Activated CD4-positive, CD25-positive, alpha-beta regulatory T cell treated with anti-CD3 and anti-CD28 coated beads, Interleukin-2, amount 50 U/mL, for 24 hours (primary cell): ENCODE measurements at places on chromosomes 12 and 14.

DNA sequence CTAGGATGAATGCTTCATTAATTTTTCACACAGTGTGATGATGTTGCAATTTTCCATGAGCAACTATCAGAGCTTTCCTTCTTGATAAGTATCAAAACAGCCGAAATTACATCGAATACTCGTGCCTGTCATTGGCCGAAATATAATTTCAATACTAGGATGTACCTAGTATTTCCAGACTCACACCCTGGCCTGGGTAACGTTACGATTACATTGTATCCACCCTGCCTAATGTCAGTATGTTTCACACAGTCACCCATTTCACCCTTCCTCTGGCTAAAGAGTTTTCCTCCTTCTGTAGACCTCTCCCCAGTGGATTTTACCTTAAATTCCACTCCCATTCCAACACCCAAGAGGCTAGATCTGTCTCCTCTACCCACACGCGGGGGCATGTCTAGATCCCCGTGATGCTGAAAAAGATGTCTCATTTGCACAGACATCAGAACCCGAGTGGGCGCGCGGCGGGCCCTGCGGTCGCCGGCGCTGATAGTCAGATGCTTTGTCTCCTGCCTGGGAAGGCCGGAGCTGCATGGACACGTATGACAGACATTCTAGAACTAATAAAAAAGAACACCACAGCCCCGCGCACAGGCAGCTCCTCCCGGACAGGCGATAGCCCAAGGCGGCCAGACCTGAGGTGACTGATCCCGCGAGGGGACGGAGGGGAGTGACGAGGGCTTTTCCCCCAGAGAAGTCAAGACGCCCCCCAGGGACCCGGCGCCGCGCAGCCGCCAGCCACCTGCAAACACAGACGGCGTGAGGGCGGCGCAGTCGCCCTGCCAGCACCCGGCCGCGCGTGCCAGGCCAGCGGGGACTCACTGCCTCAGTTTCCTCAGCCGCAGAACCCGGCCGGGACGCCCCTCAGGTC is 723 bp downstream of the KIF21A start:
- ATAC-seq, result peak; percentile 1

- no peak for ATAC-seq
These were observed 25.7 kb upstream of the CKAP4 start for GRCh38 chr12:106273491-106273890.

DNA sequence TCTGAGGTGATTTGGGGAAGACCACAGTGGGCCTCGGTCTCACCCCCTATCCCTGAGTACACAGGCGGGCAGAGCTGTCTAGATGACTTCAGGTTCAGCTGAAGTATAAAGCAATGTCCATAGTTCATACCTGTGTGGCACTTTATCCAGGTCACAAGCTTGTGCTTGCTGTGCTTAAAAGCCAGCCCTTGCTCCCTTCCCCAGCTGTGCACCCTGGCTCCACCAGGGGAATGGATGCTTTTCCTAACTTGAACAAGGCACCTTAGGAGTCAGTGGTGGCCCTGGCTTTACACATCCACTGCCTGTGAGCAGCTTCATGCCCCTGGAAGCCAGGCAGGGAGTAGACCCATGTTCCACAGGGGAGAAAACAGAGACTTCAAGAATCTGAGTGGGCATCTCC is 5.5 kb downstream of the CARMIL3 start:
- ATAC-seq, result no peak

- ATAC-seq, result no peak
These were observed 266.3 kb upstream of the DIO2 start for GRCh38 chr14:80477388-80478160.

DNA sequence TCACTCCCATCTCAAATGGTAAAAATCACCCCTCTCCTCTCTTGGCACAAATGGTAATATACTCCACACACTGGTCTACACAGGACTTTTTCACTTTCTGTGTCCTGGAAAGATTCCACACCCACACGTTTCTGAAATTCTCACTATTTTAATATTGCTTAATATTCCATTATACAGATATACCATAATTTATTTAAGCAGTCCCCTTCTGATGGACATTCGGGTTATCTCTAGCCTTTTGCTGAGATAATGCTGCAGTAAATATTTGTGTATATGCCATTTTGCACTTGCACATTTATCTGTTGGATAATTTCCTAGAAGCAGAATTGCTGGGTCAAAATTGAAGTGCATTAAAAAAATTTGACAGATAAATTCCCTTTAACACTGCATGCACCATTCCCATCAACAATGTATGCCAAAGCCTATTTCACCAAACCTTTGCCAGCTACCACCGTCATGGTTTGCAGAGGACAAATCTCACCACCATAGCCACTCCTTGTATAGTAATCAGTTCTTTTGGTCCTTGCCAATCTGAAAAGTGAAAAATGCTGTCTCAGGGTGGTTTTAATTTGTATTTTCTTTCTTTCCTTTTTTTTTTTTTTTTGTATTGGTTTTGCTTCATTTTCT is 15.5 kb upstream of the COL2A1 start:
- no peak for ATAC-seq

DNA sequence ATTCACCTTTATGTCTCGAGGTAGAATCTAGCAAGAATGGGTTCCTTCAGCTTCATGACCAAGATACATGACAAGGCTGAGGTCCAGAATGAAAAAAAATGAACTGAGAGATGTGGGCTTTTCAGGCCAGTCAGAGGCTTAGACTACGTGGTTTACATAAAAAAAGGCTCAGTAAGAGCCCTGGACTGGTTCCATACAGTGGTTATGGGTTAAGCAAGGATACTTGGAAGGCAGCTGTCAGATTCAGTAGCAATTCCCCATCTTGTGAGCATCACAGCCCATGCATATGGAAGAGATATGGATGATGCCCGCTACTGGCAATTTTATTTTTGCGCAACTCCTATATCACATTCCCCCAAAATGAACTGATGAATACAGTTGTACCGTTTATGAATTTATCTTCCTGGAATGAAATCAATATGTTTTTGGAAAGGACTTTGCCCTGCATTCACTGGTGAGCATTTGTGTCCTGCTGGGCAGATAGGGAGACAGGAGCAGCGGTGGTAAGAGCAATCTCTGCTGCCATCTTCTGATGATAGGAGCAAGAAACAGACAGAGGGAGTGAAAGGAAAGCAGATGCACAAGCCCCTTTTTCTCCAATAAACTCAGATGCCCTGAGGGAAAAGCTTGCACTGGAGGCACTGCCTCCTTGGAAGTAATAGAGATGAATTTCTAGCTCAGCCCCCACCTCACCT is 280.4 kb downstream of the GALC start:
- no peak for ATAC-seq

DNA sequence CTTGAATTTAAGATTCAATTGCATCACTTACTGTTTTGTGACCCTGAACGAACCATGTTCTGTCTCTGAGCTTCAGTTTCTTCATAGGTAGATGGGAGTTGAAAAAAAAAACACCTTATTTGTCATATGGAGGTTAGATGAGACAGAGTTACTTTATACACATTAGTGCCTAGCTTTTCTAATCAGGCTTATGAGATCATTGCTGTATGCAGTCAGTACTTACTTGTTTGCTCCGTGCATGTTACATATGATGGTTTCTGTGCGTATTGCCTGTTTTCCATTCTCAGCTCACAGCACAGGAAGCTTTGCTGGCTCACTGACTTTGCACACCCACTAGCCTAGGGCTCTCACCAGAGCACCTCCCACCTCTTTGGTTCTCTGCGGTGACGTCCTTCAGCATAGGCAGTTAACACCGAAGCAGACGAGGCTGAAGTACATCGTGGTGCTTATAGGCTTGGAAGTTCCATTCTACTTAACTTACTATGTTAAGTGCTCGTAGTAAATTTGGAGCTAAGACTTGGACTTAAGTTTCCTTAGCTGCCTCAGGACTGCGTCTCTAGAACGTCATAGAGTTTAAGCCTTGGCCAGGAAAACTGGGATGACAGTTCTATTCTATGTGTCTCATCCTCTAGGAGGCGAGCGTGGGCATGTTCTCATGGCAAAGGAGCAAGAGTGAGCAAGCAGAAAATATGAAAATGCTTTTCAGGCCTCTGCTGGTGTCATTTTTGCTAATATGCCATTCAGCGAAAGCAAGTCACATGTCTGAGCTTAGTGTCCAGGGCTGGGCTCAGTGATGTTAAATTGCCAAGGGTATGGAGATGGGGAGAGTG is 57.3 kb downstream of the NRXN3 start:
- ATAC-seq, result no peak

DNA sequence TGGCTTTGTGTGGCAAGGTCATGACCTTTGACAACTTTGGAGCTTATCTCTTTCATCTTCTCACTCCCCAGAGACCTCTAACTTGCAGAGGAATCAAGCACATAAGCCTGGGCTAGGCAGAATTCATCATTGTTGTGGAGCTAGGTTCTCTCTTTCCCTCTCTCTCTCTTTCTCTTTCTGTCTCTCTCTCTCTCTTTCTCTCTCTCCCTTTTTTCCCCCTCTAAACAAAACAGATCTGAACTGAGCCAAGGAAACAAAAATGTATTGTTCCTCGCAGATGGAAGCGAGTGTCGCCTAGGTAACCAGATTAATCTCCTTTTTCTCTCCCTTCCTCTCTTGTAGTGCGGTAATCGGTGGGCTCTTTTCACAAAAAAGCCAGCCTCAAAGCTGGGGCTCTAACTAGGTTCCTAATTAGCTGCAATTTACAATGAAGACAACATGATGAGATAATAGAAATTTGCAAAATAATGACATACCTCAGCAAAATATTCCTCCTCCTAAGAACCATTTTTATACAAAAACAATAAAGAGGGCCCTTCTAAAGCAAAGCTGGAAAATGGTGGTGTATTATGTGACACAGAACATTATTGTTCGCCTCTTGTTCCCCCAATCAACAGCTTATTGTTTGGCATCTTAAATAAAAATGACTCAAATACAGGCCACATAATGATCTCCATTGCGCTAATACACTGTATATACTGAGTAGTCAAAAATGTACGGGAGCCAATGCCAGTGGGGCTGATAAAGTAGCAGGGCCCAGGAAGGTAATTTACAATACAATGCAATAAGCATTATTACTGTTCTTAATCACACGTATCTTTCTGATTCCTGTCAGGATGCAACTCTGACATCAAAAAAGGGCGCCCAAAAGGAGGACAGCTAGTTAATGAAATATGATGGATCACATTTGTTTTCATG is 65.7 kb upstream of the SOX5 start:
- ATAC-seq, result no peak

GRCh38 chr14:29163109-29163508 is 396.5 kb downstream of the FOXG1 start:
- no peak for ATAC-seq

DNA sequence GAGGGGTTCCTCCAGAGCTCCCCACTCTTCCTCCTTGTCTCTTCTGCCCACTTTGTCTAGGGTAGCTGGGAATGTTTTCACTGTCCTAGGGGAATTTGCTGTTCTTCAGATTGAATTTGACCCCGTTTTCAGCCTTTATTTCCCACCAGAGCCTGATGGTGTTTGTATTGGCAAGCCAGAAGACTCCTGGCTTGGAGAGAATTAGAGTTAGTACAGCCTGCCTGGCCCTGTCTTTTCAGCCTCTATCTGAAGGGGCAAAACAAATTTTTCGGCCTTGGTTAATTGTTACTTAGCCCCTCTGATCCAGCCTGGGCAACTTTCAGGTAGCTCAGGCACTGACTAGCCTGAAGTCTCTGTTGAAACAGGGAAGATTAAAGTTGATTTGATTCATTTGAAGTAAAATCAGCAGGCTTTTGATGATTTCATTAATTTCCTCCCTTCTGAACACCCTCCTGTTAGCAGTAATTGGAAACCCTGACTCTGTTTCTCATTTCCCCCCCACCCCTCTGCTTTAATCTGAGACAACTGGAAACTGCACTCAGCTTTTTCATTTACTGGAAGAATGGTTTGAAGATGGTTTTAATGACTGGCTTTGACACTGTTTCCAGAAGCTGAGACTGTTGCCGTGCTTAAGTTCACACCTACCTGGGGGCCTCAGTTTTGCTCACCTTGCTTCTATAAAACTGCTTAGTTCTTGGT is 63.3 kb downstream of the SUSD6 start:
- peak; percentile 23 for ATAC-seq

DNA sequence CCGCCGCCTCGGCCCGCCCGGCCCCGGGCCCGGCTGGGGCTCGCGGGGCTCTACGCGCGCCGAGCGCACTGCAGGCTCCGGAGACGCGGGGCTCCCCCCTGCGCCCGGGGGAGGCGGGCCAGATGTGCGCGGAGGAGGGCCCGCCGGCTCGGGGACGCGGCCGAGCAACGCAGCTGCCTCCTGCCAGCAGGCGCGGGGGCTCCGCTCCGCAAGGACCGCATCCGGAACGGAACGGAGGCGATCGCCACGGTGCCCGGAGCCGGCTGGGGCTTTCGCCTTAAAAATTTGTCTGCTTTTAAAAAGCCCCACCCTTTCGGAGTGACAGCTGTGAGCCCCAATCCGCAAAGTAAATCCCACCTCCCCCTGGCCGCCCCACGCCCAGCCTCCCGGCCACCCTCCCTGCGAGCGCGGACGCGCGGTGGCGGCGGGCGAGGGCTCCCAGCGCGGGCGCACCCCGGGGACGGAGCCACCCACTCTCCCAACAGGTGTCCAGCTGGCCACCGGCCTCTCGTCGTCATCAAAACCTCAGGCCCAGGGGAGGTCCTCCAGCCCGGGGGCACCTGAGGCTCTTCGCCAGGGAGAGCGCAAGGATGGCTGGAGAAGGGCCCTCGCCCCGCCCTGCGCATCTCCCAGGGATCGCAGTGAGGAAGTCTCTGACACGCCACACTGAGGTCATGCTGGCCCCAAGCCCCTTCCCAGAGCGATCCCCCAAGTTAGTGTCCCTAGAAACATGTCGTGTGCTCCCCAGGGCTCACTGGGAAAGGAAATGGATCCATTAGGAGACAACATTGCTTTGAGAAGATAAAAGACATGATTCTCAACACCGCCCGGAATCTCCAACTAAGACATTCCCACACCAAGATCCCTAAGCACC is at the start of gene TMEM132D:
Gene TMEM132D, minus strand, starts transcription at position 70 of the 874 bp plus-strand sequence.
- no peak for ATAC-seq

- no peak for ATAC-seq
These were observed 13.3 kb upstream of the KLHDC2 start for GRCh38 chr14:49754570-49755097.

DNA sequence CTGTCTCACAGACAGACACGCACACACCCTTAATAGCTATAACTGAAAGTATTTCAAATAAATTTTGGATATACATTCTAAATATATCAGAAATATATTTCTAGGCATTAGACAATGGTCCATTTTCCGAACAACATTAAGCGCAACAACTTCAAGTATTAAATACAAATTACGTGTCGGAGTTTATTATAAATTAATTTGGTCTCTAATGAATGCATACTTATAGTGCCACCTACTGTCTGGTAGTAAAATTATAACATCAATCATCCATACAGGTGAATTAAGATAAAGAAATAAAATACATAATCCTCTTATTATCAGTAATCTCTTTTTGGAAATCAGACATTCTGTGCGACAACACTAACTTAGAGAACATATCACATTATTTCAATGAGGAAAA is 27.2 kb upstream of the CMAS start:
- no peak for ATAC-seq

- no peak for ATAC-seq
These were observed 213.1 kb upstream of the FLRT2 start for GRCh38 chr14:85316701-85317410.

- no peak for ATAC-seq
These were observed 36.5 kb downstream of the SINHCAF start for GRCh38 chr12:31289441-31289840.

DNA sequence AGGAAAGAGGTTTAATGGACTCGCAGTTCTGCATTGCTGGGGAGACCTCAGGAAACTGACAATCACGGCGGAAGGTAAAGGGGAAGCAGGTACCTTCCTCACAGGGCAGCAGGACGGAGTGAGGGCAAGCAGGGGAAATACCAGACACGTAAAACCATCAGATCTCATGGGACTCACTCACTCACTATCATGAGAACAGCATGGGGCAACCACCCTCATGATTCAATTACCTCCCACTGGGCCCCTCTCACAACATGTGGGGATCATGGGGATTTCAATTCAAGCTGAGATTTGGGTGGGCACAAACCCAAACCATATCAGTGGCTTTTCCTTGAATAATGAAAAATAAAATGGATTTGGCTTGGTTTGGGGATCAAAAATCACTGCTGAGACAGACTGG is 380.5 kb downstream of the VRK1 start:
- no peak for ATAC-seq
